ENCODE measurements at places on chromosomes 2 and 18.

GRCh38 chr18:3294435-3295080 is 32.6 kb downstream of the MYL12B start:
- no peak for DNase-seq

- DNase-seq: peak; percentile 25
Measured at GRCh38 chr2:102357937-102358336, 2.3 kb downstream of the IL18R1 start.

GRCh38 chr2:231684314-231685223 is 23.8 kb upstream of the PTMA start:
- peak; percentile 47 for DNase-seq

- no peak for DNase-seq
Measured at GRCh38 chr2:216348756-216349308, 23.5 kb downstream of the MARCHF4 start.
